ENCODE measurements at places on chromosomes 12 and 14.

DNA sequence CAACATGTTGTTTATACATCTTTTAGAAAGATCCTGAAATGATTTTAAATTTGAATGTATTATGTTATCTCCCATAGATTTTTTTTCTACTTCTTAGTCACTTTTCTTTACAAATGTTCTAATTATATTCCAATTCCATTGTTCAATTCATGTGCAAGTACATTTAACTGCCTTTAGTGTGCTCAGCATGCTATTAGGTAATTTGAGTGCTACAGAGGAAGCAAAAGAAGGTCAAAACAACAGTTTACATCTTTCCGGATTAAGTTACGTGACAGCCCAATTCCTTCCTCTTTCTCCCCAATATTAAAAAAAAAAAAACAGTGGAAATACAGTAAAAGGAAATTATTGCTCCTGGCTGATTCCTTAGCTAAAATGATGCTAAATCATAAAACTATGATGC, 98.3 kb downstream of the RTN1 start:
- no peak for DNase-seq

- no peak for DNase-seq
Measured at GRCh38 chr12:98424726-98425401, 90.5 kb upstream of the TMPO start.

GRCh38 chr12:6324936-6325750, 14.7 kb downstream of the PLEKHG6 start:
- no peak for DNase-seq

DNA sequence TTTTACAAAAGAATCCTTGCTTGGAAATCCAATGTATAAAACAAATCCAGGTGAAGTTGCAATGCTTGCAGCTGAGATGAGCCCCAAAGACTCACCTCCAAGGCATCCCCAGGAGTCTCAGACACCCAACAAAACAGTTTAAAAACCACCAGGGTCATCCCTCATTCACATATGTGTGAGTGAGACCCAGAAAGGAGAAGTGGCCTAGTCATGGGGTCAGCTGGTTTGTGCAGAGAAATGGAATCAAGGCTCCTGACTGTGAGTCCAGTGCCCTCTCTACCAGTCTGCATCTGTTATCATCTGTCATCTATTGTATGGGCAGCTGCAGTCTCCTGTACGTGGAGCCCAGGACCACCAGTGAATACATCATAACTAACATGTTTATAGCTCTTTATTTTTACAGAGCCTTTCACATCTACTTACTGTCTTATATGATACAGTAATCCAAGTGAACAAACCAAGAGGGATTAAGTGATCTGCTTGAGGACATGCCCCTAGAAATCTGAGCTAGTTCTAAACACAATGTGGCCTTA, 27.1 kb downstream of the PLEKHG7 start:
- no peak for DNase-seq

GRCh38 chr14:35879151-35879648, 53.1 kb downstream of the BRMS1L start:
- DNase-seq: no peak
